Activated gamma-delta T cell treated with Interleukin-2 at 50 U/mL for 16 hours (primary cell): ENCODE measurements at places on chromosomes 5 and 9.

DNA sequence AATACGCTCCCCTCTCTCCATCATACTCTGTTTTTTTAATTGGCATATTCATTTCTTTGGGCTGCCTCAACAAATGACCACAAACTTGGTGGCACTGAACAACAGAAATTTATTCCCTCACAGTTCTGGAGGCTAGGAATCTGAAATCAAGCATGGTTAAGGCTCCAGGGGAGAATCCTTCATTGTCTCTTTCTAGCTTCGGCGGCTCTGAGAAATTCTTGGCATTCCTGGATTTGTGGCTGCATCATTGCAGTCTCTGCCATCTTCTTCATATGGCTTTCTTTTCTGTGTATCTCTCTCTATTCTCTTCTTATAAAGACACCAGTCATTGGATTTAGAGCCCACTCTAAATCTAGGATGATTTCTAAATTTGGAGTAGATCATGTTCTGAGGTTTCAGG, 10.9 kb upstream of the SLC24A2 start:
- no peak for DNase-seq

DNA sequence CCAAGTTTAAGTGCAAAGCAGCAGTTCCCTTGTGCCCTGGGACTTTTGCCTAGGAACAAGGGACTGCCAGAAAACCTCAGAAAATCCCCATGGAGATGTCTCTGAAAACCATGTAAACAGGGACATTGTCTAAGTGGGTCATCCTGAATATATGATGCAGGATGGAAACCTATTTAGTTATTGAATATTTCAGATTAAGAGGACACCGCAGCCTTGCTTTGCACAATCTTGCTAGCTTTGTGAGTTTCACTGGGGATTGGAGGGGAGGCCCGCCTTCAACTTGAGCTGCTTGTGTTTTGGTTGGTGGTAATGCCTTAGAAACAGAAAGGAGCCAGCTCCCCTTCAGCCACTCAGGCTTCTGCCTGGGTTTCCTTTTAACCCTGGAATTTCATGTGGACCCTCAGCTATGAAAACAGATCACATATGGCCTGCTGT, 112.8 kb downstream of the C9orf152 start:
- DNase-seq, result no peak

DNA sequence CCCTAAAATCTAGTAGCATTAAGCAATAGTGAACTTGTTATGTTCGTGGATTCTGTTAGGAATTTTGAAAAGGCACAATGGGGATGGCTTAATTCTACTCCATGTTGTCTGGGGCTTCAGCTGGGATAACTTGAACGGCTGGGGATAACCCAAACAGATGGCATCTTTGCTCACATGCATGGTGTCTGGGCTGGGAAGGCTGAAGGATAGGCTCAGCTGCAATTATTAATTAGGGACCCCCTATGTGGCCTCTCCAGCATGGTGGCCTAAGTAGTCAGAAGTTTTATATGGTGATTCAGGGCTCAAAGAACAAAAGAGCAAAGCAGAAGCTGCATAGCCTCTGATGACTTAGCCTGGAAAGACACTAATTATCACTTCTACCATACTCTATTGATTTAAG, 551.1 kb downstream of the PSAT1 start:
- no peak for DNase-seq

DNA sequence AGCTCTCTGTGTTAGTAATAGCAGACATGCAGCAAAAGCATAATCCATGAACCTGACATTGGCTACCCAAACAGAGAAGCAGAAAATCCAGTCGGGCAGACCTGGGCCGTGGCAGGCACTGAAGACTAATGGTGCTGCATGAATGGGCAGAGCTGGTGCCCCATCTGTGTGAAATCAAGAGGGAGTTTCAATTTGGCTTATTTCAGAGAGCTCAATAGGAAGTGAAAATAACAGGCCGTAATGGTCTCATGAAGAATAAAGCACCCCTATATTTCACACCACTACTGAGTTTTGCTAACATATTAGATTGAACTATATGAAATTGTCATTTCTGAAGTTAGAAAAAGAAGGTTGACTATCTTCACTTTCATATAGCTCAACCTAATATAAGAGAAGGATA, 149.7 kb downstream of the ENC1 start:
- no peak for DNase-seq

DNA sequence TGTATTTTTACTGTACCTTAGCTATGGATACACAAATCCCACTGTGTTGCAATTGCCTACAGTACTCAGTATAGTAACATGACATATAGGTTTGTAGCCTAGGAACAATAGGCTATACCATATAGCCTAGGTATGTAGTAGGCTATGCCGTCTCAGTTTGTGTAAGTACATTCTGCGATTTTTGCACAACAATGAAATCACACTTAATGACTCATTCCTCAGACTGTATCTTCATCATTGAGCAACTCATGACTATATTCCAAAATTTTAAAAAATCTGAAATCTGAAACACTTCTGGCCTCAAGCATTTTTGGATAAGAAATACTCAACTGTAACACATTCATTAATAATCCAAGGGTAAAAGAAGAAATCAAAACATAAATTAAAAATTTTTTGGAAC, 666.8 kb upstream of the GRAMD2B start:
- no peak for DNase-seq

DNA sequence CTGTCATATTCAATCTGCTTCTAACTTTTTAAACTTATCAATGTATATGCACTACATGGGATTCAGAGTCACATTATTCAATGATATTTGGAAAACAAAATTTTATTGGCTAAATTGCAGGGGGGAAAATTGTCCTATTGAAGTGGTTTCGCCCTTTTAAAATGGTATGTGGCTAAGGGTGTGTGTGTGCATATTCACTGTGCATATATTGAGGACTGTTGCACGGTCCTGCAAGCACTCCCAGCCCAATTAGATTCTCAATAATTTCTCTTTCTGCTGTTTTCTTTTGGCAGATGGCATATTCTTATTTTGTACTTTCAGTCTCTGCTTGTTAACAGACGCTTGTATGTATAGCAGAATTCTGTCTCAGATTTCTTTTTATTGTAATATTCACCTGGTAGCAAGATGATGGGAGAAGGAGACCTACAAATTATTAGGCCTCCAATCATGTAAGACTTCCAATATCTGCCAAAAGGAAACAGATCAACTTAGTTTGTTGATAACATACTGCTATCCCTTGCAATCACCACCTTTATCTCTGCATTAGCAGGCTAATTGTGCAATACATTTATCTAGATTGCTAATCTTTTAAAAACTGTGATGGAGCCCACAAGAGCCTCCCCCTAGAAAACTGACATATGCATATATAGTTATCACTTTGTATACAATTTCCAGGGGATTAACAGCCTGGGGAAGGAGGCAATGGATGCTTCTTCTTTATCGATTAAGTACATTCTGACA, 411.5 kb downstream of the PLK2 start:
- no peak for DNase-seq

DNA sequence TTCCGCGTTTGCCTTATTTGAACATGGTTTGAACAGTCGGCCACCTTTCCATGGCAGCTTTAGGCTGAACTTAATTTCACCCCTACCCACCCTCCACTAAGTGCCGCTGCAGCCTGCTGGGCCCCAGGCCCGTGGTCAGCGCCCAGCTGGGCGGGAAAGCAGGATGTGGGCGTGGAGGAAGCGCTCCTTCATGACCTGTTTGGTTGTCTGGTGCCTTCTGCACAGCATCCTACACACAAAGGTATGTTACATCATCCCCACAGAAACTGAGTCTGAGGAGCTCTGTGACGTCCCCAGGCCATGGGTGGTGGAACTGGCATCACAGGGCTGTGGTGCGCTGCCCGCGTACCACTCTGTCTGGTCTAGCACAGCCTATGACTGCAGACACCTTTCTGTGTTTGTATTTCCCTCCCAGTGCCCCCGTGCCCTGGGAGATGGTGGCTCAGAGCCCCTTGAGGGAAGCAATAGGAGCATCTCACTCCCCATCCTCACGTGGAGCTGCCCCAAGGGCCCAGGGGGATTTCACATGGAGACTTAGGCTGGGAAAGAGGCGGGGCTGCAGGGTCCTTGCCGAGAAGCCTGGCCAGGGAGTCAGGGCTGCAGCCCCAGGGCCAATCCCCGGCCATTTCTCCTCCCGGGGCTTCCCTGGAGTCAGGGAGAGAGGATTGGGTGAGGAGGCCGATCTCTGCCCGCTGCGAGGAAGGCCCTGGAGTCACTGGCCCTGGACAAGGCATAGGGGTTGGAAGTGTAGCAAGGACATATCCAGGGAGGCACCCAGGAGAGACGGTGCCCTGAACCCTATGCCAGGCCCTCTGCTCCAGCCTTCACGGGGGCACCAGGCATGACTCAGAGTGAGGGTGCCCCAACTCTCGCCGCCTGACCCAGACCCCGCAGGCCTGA, 37.5 kb upstream of the SUSD3 start:
- DNase-seq, result no peak

- no peak for DNase-seq
Measured at GRCh38 chr5:90408571-90409317, 812 bp downstream of the CETN3 start.

DNA sequence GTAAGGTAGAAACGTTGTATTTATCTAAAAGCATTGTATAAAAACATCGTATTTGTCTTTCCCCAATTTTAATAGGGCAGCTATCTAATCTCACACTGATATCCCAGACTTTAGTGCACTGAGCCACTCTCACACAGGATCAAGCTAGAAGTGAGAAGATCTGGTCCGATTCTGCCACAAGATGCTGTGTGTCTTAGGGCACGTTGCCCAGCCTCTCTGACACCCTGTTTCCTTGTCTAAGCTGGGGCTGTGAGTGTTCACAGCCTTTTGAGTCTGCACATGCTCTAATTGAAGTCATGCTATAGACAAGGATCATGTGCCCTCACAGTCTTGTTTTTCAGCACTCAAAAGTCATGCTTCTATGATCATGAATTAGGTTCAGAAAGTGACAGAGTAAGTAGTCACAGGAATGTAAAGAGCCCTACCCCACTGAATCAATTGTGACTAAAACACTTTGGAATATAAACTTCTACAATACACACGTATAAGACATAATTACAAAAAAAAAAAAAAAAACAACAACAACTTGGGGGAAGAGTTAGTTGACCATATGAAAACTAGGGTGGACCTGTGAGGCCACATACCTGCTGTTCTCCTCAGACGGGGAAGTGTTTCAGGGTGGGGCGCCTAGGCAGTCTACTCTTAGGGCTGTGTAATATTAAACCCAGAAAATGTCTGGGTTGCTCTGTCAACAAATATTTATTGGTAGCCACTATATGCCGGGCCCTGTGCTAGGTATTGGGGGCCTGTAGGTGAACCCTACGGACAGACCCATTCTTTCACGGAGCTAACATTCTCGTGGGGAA, 893 bp upstream of the ABLIM3 start:
- no peak for DNase-seq

DNA sequence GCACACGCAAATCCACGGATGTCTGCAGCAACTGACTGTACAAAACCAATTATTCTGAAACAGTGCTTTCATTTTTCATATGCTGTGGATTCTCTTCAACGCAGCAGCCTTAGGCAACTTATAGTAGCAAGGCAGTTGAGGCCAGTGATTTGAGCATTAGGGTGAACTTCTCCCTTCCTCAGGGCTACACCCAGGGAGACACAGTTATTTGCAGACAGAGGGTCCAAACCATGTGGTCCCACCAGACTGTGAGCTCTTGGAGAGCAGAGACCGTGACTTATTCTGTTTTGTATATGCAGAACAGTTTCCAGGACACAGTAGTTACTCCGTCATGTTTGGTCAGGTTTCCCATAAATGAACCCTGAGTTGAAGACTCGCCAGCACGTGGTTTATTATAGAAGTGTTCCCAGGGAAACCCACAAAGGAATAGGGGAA, 19.0 kb upstream of the WHRN start:
- no peak for DNase-seq

DNA sequence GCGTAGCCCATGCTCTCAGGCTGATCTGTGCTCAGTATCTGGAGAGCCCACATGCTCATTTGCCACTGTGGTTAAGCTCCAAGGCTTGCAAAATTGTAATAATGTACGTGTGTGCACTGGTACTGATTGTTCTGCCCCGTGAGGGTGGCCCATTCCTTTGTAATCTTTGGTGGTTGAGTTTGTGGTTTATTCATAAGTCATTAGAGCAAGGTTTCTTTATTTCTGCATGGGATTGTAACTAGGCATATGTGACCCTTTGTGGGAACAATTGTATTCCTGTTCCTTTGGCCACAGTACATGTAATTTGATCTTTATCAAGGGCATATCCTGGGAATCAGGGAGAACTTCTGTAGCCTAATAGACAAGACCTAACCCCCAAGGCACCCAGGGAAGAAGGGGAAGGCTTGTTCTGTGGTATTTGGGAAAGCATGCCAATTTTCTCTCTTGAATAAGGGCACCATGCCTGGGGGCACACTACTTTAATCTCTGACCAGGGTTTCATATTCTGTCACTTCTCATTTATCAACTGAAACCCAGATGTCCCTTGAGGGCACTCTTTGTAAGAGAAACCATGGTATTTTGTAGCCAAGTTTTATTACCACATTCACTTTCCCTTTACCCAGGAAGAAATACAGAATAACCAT, 74.6 kb downstream of the NPR3 start:
- DNase-seq, result no peak

- DNase-seq, result no peak
Measured at GRCh38 chr9:128894764-128895163, 12.8 kb downstream of the LRRC8A start.

GRCh38 chr5:33675958-33676464, 215.8 kb downstream of the ADAMTS12 start:
- DNase-seq, result no peak

DNA sequence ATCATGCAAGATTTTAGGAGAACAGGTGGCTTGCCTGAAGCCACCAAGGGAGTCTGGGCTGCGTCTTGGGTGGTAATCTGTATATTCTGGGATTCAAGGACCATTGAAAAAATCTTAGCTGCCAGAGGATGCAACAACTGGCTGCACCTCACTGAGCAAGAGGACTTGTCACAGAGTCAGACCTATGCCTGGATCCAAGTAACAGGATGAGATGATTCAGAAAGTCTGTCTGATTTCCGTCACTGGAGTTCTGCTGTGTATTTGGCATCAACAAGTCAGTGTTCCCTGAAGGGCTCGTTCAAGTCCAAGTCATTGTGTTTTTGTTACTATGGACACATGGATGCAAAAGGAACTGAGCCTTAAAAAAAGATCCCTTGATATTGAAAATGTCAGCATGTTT, 37.8 kb upstream of the CARTPT start:
- no peak for DNase-seq

DNA sequence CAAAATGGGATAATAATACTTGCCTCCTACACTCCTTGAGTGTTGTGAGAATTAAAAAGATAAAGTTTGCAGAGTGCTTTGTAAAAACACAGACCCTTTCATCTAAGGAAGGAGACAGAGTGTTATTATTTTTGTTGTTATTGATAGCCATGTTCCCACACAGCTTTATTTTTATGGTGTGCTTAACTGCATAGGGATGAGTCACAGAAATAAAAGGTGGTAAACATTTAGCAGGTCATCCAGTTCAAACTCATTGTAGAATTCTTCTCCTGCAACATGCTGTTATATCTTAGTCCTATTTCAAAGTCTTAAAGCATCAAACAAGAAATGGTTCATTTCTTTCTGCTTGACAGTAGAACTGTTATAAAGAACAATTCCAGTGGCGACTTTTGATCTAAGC, 367.5 kb upstream of the ACTBL2 start:
- DNase-seq, result no peak

DNA sequence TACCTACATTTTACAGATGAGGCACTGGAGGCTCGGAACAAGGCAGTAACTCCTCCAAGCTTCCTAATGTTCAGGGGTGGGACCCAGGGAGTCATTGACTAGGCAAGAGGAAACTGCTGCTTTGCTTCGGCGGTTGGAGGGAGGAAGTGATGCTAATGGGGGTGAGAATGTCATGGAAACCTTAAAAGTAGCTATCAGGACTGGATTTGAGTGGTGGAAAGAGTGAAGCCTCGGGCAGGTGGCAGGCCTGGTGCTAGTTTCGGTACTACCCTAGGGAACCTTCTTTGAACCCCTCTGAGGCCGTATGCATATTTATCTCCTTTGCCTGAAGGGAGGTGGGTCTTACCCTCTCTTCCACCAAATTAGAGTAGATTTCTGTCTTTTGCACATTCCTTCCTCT, 1.6 kb downstream of the BSPRY start:
- no peak for DNase-seq
